ELF-1 (cell line): ENCODE measurements at places on chromosomes 4 and X.

DNA sequence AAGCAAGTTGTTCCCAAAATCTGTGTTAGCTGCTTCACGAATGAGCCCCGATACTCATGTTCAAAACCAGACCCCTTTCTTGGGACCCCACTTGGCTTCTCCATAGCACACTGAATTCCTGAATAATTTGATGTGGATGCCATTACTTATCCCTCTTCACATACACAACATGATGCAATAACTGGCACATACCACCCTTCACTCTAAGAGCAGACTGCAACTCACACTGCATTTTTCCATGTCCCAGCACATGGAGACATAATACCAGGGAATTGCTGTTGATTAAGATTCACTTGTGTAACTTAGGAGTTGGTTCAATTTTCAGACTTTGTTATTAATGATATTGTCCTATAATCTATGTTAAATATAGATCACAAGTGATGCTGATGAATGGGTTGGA lies 213.4 kb downstream of the MAML3 start:
- DNase-seq, result no peak

GRCh38 chr4:172899861-172900260 lies 268.8 kb upstream of the GALNT7 start:
- DNase-seq, result no peak

- DNase-seq, result no peak
Measured at GRCh38 chrX:130531066-130531465, 129.3 kb downstream of the RBMX2 start.

GRCh38 chrX:135951291-135951690 lies 22.5 kb downstream of the MMGT1 start:
- peak; percentile 32 for DNase-seq

DNA sequence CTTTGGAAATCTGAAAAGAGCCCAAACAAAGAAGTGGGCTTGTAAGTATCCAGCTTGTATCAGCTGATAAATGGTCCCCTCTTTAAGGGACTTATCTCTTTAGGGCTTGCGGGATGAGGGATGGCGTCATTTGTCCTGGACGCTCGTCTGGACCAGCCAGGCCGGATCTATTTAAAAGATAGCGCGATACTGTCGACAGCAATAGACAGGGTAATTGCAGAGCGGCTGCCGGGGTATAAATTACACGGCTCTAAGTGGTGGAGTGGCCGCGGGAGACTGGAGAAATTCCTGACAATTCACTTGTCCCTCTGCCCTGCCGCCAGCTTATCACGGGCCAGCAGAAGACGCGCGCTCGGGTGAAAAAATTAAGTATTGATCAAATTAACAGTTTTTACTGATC lies 90.7 kb downstream of the FAM53A start:
- DNase-seq, result peak; percentile 42

GRCh38 chrX:45715748-45716147 lies 515.1 kb upstream of the DIPK2B start:
- DNase-seq, result no peak

DNA sequence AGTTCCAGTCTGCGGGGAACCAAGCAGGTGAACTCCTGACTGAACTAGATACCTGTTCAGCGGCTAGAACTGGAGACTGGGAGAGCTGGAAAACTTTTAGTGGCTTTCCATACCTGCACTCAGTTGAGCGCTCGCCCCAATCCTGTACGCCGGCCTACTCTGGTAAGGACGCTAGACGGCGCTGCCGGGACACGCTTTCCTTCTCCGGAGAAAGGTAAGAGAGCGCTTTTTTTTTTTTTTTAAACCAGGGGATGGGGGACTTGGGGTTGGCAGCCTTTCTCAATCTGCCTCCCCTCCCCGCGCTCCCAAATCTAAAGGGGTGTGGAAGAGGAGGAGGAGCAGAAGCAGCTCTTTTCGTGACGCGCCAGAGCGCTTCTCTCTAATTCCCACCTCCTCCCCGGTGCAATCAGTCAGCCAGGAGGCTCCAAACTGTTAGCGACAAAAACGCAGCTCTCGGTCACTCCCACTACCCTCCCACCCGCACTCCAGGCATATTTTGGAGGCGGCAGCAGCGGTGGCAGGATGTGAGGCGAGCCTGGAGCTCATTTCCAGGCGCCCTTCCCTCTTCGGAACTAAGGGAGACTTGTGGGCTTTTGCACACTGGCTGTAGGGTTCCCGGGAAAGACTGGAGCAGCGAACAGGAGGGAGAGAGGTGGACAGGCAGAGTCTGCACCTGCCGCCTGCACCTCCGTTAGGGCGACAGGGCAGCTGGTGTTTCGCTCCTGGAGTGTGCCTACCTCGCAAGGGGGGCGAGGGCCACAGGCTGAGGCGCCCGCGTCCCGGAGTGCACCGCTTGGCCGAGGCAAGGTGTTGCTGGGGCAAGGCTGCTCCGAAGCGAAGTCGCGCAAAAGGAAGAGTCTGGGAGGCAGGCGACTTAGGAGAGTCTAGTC lies at the start of gene IL1RAPL2:
Gene IL1RAPL2, plus strand, starts transcription at position 409 of the 890 bp plus-strand sequence.
- peak; percentile 85 for DNase-seq

GRCh38 chrX:131322651-131323050 lies 33.5 kb upstream of the IGSF1 start:
- no peak for DNase-seq

- DNase-seq, result no peak
Measured at GRCh38 chrX:48467281-48467761, 2.7 kb downstream of the SLC38A5 start.

- DNase-seq, result no peak
Measured at GRCh38 chr4:153166716-153167501, 37.3 kb upstream of the TRIM2 start.

- peak; percentile 62 for DNase-seq
Measured at GRCh38 chrX:49710744-49711319, 15.0 kb upstream of the PAGE1 start.

- no peak for DNase-seq
Measured at GRCh38 chr4:137677863-137678262, 145.6 kb upstream of the PCDH18 start.

DNA sequence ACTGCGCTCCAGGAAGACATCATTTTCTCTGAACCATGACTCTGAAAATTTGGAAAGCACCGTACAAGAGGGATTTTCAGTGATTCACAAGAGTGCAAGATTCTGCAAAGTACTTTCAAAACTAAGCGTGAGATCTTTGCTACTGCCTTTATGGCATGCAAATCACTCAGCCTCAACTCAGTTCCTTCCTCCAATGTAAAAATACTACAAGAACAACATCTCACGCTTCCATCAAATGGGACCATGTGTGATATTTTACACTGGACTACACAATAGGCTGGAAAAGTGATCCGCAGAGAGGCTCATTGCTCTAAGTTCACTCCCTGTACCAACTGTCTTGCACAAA lies 674 bp upstream of the IL15 start:
- no peak for DNase-seq

- DNase-seq, result no peak
Measured at GRCh38 chrX:136417806-136418205, 69.9 kb upstream of the BRS3 start.

DNA sequence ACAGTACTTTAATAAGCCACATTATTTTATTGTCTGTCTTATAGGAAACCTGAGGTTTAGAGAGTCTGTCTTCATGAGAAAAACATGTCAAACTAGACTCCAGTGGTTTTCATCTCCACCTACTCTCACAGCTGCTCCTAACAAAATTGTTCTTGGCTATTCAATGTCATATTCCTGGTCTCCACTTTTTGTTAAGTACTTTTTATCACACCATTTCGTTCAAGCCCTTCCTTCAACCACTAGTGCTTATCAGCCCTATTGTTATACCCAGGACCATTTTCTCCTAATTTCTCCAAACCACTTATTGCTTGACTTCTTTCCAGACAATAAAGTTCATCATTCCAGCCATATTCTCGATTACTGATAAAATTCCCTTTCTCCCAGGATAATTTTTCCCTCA lies 1674.3 kb upstream of the AGA start:
- DNase-seq, result no peak

DNA sequence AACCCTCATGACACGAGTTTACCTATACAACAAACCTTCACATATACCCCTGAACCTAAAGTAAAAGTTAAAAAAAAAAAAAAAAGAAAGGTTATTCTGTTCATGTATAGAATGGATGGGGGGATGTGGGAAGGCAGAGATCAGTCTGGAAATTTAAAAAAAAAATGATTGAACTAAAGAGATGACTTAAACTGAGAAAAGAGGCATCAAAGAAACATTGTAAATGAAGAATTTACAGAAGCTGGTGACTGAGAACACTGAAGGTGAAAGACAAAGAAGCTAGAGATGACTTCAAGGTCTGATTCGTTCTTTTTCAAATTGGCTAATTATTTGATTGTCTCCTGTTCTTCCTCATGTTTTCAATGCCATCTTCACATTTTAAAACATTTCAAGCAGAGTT lies 12.8 kb upstream of the ABCG2 start:
- no peak for DNase-seq

- DNase-seq, result no peak
Measured at GRCh38 chrX:68718443-68718820, 71.0 kb downstream of the STARD8 start.

GRCh38 chrX:66914080-66914479 lies 275.2 kb upstream of the EDA2R start:
- no peak for DNase-seq

- no peak for DNase-seq
Measured at GRCh38 chr4:183140911-183141320, 41.9 kb downstream of the WWC2 start.

DNA sequence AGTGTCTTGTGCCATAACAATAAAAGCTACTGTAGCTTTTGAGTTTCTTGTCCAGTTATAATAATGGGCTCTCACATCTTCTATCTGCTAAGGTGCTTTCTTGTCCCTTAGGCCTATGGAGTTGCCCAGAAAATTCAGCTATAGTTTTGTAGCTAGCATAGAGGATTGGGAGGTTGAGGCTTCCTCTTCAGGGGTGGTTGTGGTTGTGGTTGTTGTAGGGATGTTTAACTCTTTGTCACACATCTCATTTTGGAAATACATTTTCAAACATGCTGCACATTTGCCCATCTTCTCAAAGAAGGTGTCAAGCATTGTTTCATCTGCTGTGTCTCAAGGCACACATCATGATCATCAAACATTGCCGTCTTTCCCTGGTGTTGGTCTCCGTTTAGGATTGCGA lies 65.0 kb downstream of the ATXN3L start:
- DNase-seq, result no peak

- DNase-seq, result no peak
Measured at GRCh38 chr4:37742149-37742548, 56.0 kb upstream of the RELL1 start.

GRCh38 chrX:40237731-40238178 lies 140.0 kb upstream of the BCOR start:
- peak; percentile 36 for DNase-seq

DNA sequence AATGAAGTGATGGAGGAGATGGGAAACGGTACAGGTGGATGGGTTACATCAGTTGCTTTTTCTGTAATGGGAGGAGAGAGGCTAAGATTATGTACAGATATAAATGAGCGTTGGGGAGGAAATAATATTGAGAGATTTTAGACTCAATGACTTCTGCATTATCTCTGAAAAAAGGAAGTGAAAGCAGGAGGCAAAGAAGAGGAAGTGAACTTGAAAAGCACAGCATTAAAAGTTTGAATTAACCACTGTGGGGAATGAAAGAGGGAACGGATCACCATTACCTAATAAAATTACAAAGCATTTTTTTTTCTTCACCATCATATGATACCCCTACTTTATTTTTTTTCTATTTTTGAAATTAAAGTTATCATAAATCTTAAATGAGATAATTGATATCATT lies 1025.5 kb downstream of the RPA4 start:
- no peak for DNase-seq

GRCh38 chr4:36218121-36218520 lies 26.2 kb downstream of the ARAP2 start:
- DNase-seq, result no peak

GRCh38 chr4:74830928-74831327 lies 36.6 kb upstream of the BTC start:
- no peak for DNase-seq

DNA sequence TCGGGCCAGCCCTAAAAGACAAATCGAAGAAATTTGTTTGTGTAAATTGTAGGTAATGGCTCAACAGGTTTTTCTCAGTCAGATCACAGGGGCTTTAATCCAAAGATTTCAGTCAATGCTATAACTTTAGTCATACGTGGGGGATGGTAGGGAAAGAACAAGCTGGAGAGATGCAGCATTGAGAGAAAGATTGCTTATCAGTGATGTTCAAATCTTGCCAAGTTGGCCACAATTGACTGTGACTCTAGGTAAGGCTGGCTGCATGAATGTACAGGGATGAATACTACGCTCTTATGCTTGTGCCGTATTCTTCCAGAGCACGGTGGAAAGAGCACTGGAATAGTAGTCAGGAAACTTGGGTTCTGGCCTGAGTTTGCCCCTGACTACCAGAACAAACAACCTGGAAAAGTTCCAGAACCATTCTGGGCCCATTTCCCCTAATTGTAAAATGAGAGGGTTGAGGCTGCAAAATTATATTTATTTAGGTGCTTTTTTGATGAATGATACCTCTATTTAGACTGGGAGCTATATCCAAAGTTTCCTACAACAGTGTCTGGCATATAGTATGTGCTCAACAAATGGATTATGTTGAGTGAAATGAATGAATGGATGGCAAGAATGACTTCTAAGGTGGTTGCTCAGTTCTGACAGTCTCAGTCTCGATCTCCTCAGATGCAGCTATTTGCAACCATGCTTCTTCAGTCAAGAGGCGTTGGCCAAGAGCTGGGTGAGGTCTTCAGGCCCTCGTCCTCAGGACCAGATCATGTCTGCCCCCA lies 44.4 kb downstream of the TSC22D3 start:
- DNase-seq, result no peak

- no peak for DNase-seq
Measured at GRCh38 chr4:99815597-99816011, 1.0 kb upstream of the DAPP1 start.

- DNase-seq, result peak; percentile 12
Measured at GRCh38 chr4:142875117-142875516, 29.0 kb upstream of the INPP4B start.

DNA sequence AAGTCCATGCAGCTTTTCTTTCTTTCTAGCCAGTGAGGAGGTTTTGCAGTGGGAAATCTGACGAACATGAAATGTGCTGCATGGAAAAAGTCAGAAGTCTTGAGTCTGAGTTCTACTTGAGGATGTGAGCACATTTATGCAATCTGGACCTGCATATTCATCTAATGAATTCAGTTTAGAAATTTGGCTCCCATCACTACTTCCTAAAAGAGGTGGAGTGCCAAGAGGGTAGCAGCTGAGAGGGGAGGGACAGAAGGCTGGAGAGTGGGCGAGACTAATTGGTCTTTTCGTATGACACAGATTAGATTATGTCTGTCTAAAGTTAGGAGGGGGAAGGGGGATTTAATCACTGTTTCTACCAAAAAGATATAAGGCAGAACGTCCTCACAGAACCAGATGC lies 535.9 kb downstream of the IQCM start:
- no peak for DNase-seq

DNA sequence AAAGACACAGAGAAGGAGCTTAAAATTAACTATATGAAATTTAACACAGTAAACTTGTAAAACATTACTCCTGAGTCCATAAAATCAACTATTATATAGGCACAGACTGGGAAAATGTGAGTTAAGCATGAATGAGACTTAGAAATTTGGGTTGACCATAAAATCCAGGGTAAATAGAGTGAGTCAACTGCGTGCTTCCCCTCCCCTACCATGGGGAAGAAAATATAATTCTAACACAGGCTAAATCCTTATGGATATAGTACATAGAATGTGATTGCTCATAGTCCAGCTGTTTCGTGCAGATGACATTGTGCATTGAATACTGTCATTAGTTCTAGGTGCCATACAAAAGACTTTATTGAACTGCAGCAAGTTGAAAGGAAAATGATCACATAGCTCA lies 42.2 kb downstream of the KLHL5 start:
- DNase-seq, result no peak
